Aorta (tissue), 5 donors: ENCODE measurements at places on chromosomes 6 and 20.

GRCh38 chr6:43391440-43392031, 22.1 kb upstream of the ZNF318 start:
- DNase-seq, result no peak

DNA sequence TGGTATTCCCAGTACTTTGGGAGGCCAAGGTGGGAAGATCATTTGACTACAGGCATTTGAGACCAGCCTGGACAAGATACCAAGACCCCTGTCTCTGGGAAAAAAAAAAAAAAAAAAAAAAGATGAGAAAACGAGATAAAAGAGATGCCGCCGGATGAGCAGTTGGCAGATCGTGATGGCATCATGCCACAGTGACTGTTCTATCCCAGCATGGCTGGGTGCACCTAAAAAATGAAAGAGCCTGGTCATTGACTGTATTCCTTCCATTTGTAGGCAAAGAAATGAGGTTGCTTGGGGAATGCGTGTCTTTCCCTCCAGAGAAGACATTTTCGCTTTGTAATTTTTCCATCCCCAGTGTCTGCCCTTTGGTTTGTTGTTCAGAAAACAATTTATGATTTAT, 12.9 kb downstream of the AKAP12 start:
- no peak for DNase-seq

- no peak for DNase-seq
These were observed 478.1 kb downstream of the BTBD3 start for GRCh38 chr20:12395760-12396159.

- no peak for DNase-seq
These were observed 45.2 kb downstream of the SCP2D1 start for GRCh38 chr20:18858816-18859215.
